Esophagus mucosa (tissue), 1 donor: ENCODE measurements at places on chromosomes 1 and 21.

DNA sequence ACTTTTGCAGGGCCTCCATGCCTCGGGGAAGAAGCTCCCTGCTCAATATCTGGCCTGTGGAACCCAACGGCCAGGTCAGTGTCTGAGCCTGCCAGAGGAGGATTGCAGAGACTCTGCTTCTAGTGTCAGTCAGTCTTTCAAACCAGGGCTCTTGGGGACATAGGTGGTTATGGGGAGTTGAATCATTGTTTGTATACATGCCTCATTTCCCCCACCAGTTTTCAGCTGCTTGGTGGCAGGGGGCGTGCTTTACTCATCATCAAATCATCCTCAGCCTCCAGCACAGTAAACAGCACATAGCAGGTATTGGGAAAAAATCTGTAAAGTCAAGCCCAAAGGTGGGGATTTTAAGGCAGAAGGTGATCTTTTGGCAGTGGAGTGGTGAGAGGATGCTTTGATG lies 17.4 kb upstream of the FAM89A start:
- no peak for ATAC-seq

GRCh38 chr1:30371888-30372791 lies 351.2 kb downstream of the MATN1 start:
- no peak for ATAC-seq

DNA sequence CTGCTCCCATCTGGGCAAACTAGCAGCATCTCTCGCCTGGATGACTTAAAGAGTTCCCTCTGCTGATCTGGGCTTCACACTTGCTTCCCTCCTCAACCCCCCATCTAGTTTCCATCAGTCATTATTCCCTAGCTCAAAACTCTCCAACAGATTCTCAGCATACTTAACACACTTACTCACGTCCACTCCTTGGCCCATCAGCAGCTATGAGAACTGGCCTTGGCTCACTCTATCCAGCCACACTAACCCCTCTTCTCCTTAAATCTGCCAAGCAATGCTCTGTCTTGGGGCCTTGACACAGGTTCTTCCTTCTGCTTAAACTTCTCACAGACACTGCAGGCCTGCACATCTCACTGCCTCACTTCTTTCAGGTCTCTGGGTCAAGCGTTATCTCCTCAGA lies 41.6 kb downstream of the GNG12 start:
- ATAC-seq = no peak

GRCh38 chr1:239816081-239816782 lies 275.5 kb upstream of the FMN2 start:
- ATAC-seq = peak; percentile 92

DNA sequence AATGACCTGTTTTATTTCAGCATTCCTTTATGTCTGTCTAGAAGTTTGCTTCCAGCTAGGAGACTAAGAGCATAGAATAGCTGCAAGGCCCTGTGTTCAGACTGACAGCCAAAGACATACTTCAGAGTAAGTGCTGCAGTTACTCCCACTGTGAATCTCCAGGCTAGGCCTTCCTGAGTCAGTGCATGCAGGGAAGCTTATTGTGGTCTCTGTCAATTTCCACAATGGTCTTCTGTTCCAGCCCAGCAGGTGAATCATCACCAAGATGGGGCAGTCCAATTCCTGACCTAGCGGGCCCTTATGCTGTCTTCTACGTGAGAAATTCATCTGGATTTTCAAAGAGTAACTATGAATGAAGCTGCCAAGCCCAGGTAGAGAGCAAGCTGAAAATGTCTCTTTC lies 146.3 kb upstream of the C8B start:
- no peak for ATAC-seq

- ATAC-seq = no peak
These were observed 31.0 kb downstream of the MATN1 start for GRCh38 chr1:30692201-30692947.

GRCh38 chr1:163176797-163177196 lies 25.9 kb downstream of the RGS5 start:
- no peak for ATAC-seq

DNA sequence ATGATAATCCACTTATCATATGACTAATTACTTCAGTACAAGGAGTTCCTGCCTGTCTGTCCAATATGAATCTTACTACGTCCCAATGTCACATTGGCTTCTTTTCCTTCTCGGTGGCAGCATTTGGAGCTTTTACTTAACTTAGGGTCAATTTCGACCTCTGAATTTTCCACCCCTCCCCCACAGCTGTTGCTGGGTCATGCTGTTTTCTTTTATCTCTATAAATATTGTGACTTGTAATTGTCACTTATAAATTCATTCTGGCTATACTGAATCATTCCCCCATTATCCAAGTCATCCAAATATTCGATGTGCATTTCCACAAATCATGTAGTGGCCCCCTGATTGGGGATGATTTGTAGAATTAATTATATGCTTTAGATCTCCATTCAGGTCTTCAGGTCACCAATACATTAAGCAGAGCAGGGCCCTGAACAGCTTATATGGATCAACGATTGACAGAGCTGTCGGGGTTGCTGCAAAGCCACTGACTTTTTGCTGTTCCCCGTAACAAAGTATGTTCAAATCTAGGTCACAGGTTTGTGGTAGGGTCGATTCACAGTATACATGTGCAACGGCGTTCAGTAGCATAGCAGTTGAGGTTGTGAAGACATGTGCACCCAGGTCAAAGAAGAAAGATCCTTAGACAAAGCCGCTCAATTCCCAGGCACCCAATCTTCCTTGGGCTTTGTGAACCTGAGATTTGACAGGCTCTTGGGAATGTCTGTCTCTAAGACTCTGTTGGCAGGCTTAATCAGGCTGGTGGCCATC lies 18.3 kb upstream of the RNU1-4 start:
- ATAC-seq = no peak

DNA sequence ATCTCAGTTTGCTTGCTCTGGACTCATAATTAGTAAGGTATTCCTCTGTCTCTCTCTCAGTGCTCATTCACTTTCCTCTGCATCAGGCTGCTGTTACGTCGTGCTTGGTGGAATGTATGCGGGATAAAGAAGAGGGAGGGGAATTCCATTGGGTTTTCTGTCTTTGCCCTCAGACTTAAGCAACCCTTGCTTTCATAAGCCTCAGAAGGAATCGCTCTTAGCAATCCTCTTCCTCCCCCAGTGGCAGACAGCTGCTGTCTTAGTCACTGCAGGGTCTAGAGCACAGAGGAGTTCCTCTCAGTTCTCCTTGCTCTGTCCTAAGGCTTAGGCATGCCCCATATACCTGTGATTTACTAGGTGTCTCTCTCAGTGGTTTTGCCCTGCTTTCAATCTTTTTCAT lies 19.1 kb upstream of the NTMT2 start:
- no peak for ATAC-seq
